ENCODE measurements at places on chromosomes 7 and 10.
A peak's percentile ranks its signal among the peaks of the same experiment; 100 is the strongest.

GRCh38 chr10:49325916-49326783 is 27.2 kb downstream of the C10orf71 start:
- no peak for DNase-seq

GRCh38 chr7:68406480-68406879 is 1191.8 kb upstream of the AUTS2 start:
- DNase-seq: no peak

DNA sequence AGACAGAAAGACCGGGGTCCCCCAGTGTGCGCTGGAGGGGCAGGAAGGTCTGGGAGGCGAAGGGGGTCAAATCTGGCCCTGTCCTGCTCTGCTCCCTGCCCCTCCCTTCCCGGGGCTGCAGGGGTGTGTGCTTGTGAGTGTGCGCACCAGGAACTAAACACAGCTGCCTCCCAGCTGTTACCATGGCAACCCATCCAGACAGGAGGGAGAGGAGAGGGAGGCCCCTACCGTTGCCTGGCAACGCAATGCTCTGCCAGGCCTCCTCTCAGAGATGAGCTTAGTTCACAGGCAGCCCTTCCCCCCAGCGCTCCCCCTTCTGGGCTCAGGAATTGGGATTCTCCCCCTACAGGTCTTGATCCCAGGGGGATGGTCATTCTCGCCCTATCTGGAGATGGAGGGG is 6.1 kb downstream of the NYAP1 start:
- peak; percentile 34 for DNase-seq

DNA sequence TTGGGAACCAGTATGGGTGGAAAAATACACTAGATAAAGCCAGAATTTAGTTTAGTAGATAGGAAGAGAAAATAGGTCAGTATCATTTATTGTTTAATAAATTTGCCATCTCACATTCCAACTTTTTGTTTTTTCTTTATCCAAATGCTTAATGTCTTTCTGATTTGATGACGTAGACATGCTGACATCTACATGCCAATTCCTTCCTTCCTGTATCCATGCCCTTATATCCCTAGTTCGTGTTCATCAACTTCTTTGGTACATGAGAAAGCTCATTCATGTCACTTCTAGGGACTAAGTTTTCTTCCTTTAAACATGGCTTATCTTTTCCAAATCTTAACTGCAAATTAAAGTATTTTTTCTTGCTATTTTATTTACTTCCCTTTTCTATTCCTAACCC is 30.5 kb upstream of the ING3 start:
- no peak for DNase-seq

DNA sequence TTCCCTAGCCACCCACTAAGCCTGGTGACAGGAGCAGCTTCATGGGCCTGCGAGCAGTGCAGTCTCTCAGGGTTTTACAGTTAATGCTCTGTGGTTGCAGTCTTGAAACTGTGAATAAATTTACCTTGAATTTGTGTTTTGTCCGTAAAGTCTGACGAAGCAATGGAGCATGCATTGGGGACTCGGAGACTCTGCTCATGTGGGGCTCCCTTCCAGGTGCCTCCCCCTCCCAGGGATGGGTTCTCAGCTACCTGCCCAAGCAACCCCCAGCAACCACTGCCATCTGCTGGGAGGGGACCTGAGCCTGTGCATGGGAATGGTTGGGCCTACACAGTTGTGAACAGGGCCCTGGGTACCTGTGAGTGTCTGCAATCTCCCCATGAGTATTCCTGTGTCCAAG is 36.3 kb upstream of the IKZF1 start:
- no peak for DNase-seq

- peak; percentile 9 for DNase-seq
Observed at GRCh38 chr10:119139464-119140067, 25.9 kb downstream of the SFXN4 start.

GRCh38 chr10:133236401-133237240 is 1.0 kb upstream of the VENTX start:
- no peak for DNase-seq

DNA sequence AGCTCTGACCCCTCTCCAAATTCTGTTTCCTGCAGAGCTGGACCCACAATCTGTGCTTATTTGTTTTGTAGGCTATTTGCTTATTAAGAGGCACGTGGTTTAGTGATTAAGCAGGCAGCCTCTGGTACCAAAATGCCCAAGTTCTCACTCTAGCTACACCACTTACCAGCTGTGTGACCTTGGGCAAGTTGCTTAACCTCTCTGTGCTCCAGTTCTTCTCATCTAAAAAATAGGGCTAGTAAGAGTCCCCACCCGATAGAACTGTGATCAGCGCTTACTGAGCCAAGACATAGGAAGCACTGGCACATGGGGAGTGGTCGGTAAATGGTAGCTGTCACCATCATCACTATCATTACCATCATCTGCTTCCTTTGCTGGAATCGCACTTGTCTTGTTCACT is 20.8 kb downstream of the C10orf105 start:
- no peak for DNase-seq

DNA sequence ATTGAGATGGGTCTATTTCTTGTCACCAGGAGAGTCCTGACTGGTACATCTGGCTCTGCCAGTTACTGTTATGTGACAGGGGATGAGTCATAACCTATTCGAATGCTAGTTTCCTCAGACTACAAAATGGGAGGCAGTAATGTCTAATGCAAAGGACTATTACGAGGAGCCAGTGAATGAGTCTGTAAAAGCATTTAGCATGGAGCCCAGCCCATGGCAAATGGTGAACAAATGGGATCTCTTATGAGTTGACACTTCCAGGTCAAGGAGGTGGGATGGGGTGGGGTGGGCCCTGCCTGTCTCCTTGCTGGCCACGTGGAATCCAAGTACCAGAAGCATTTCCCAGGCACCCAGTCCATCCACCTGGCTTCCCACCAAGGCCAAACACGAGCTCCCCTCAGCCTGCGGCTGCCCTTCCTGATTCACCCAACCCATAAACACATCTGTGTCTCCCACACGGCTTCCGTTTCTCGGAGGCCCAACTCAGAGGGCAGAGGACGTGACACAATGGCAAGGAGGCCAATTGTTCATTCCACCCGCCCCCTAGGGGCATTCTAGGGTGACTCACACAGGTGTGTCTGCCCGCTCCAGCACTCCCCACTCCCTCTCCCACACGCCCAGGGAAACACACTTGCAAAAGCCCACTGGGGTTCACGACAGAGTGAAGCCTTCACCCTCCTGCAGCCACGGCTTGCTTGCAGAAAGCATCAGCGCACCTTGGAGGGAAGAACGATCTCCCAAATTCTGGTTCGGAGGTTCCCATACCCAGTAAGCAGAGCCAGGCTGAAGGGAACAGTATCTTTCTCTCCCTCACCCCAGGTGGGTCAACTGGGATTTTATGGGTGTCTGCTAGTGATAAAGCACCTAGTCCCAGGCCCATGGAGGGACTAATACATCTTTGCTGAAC is 109.8 kb downstream of the SH3PXD2A start:
- DNase-seq: peak; percentile 53

GRCh38 chr7:2537981-2538851 is 17.1 kb downstream of the BRAT1 start:
- DNase-seq: no peak

GRCh38 chr7:17407229-17407628 is 108.8 kb downstream of the AHR start:
- DNase-seq: no peak

DNA sequence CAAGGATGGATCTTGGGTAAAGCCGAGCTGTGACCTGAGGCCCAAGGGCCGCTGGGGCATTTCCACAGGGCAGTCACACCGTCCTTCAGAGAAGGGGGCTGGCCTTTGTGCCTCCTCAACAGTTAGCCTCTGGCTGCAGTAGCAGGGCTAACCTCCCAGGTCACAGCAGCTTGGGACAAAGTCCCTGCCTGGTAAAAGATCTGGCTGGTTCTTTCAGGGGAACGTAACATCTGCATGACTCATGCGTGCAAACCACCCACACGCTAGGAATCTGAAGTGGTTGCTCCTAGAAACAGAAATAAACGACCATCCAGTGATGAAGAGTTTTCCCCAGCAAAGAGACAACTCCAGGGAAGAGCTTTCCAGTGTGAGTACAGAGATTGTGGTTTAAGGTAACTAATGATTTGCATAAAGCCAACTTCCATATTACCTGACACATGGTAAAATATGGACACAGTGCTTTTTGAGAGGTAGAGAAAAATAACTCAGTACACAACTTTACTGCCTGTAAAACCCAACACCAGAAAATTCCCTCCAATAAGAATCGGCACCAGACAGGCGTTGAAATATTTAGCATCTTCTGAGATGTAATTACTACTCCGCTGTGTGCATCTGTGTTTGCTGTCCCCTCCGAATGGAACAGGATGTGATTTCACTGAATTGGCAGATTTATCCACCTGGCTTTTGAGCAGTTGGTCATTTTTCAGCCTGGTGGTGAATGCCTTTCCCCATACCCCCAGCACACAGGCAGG is 84.9 kb upstream of the ADRB1 start:
- no peak for DNase-seq

- peak; percentile 12 for DNase-seq
Observed at GRCh38 chr10:62689712-62690111, 114.8 kb upstream of the ADO start.

DNA sequence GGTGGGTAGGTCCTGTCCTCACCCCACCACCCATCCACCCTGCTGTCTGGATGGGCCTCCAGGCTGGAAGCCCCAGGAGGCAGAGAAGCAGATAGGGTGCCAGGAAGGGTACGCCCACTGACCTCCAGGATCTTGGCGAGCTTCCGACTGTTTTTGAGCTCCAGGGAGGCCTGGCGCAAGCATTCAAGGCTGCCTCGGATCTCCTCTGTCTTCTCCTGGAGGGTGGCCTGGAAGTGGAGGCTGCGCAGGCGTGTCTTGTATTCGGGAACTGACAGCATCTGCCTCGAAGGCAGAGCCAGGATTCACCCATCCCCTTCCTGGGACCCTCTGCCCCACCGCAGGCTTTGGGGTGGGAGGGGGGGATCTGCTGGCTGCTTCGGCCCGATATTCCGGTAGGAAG is 48.4 kb downstream of the GRID2IP start:
- no peak for DNase-seq

DNA sequence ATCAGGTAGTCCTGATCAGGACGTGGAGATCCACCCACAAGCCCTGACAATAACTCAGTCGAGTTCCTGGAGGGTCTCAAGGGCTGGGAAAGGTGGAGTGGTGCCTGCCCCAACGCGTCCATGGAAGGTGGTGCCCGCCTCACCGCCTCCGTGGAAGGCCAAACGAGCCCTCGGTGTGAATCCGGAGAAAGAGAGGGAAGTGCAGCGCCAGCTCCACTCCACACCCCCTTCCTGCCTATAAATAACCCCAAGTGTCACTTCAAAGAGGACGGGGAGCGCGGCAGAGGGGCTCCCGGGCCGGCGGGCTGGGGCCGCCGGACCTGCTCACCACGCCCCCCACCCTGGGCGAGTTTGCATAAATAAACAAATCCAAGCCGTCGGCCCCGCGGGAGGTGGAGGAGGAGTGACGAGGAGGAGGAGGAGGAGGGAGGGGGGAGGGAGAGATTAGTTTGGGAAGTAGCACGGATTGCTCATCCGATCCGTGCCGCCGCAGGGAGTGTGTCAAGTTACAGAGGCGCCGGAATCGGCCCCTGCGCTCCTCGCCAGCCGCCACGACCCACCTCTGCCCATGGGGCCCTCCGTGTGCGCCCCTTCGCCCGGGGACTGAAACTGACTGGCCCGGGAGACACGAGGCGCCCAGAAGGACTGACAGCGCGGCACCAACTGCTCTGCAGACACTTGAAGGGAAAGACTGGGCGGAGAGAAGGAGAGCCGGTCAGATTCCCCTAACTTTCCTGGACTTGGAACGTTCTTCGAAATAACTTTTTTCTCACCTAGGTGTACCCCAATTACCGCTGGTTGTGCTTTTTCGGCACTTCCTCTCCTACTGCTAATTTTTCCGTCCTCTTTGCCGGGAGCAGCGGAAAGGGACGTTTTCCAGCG is at the start of gene COL13A1:
TSS of gene COL13A1 (plus strand) at position 473 of the 882 bp plus-strand sequence. CDS start 518 bp downstream, outside the sequence.
- DNase-seq: no peak

DNA sequence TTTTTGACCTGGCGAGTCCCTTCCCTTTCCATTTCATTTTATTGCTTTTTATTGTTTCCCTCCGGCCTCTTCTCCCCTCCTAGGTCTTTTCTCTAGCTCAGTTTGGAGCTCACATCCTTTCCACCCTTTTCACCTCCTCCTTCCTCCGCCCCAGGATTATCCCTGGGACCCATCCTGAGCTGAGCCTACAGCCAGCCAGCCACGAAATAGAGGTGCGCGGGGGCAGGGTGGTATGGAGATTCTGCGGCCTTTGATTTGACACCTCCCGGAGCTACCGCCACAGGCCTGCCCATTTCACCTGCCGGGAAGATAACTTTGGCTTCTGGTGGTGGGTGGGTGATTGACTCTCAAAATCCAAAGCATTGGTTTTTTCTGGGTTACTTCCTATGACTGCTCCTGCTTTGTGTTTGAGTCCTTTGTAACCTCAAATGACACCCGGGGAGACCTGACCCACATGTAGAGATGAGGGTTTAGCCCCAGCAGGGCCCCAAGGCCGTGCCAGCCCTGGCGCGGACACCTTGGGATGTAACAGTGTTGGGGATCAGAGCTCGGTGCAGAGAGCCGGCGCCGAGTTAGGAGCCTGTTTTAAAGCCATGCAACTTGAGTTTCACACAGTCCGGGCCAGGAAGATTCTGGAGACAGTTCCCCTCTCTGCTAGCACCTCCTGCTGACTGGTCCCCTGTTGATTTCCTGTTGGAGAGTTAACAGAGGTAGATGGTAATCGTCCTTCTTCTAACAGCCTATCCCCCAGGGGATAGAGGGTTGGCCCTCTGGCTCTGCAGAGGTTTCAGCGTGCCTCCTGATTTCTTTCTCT is 1.5 kb downstream of the DUSP5 start:
- DNase-seq: no peak

DNA sequence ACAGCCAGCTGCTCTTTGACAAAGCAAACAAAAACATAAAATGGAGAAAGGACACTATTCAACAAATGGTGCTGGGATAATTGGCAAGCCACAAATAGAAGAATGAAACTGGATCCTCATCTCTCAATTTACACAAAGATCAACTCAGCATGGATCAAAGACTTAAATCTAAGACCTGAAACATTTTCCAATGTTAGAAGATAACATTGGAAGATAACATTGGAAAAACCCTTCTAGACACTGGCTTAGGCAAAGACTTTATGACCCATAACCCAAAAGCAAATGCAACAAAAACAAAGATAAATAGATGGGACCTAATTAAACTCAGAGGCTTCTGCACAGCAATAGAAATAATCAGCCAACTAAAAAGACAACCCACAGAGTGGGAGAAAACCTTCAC is 425.7 kb upstream of the SEMA3D start:
- DNase-seq: no peak

- DNase-seq: no peak
Observed at GRCh38 chr7:135428011-135428410, 81.9 kb downstream of the CNOT4 start.
